Activated CD4-positive, CD25-positive, alpha-beta regulatory T cell treated with anti-CD3 and anti-CD28 coated beads, Interleukin-2, amount 50 U/mL, for 72 hours (primary cell): ENCODE measurements at places on chromosomes 11 and 22.

GRCh38 chr11:125787827-125788226 lies at the start of gene PATE3:
Gene PATE3 (plus strand): TSS chr11:125788127. CDS start chr11:125788152, 25 bp downstream.
- no peak for DNase-seq

GRCh38 chr11:93529707-93530467 lies 13.3 kb downstream of the SMCO4 start:
- no peak for DNase-seq

DNA sequence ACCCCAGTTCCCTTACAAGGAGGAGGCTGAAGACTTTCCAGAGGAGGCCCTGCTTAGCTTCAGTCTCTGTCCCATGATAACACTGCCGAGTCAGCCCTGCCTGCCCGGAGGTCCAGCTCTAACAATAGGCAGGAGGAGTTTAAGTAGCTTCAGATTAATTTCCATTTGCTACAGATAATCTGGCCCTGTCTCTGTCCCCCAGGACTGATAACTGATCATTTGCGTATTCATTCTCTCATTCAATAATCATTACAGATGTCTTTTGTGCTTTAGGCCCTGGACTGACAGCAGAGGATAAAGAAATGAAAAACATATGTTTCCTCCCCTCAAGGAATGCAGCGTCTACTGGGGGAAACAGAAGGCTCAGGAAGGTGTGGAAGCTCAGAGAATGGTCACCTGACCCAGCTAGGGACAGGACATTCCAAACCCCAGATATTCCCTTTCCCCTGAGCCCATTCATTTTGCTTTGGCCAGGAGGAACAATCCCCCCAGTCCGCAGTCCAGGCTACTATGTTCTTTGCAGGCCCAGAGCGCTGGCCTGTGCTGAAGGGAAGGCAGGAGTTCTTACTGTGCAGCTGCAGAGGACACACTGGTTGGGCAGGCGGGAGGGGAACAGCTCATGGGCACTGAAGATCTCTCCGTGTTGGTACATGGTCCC lies 20.8 kb downstream of the CHRDL2 start:
- DNase-seq = no peak

DNA sequence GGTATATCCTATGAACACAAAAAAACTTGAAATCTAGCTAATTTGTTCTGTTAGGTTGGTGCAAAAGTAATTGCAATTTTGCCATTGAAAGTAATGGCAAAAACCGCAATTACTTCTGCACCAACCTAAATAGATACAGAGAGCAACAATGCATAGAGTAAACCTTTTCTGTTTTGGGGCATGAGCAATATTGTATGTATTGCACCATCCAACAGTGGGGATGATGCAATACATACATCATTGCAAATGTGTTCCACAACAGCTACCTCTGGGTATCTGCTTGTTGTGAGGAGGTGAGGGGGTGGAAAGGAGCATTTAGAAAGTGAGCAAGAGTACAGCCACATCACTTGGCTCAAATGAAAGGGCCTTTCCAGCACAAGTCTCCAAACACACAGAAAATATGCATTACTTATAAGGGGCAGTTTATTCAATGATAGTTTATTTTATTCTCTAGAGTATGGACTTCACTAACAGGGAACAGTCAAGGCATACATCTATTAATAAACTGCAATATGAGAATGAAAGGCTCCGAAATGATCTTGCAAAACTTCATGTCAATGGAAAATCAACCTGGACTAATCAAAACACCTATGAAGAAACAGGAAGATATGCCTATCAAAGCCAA lies 77.3 kb downstream of the DEUP1 start:
- no peak for DNase-seq

DNA sequence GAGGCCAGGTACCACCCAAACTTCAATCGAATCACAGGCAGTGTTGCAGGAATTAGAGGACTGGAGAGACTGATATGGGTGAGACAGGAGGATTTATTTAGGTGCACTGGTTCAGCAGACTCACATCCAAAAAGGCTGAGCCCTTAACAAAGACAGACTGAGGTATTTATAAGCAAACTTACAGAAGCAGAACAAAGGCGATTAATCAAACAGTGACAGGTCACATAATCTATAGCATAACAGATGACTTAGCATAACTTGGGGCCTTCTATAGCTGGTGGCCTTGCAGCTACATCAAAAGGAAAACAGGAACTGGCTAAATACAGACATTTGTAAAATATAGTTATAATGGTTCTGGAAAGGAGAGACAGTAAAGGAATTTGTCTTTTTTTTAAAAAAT lies 2.1 kb downstream of the APOBEC3B start:
- DNase-seq = no peak

DNA sequence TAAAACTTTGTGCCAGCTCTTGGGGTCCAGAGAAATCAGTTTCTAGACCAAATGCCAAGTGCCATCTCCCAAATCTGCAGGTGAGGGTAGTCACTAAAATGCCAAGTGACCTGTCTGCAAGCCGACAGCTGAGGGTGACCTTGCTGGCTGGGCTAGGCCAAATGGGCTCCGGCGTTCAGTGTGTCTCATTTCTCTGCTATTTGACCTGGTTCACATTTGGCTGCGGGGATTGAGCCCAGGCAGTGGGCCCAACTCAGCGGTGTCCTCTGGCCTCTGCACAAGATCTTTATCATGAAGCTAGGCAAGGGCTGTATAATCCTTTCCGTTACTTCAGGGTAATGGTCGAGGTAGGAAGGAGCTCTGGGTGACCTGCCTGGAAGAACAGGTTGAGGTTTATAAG lies 87.5 kb downstream of the SNX19 start:
- no peak for DNase-seq

- no peak for DNase-seq
Observed at GRCh38 chr11:27873664-27874063, 173.4 kb upstream of the BDNF start.

DNA sequence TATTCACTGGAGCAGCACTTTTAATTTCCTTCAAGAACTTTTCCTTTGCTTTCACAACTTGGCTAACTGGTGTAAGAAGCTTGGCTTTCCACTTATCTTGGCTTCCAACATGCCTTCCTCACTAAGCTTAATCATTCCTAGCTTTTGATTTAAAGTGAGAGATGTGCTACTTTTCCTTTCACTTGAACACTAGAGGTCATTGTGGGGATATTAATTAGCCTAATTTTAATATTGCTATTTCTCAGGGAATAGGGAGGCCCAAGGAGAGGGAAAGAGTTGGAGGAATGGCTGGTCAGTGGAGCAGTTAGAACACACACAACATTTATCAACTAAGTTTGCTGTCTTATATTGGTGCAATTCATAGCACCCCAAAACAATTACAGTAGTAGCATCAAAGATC lies 24.6 kb upstream of the CCDC90B start:
- DNase-seq = no peak

- no peak for DNase-seq
Observed at GRCh38 chr22:31923747-31924146, 20.6 kb upstream of the YWHAH start.

GRCh38 chr11:92324890-92325289 lies 100.3 kb downstream of the FAT3 start:
- DNase-seq = no peak

DNA sequence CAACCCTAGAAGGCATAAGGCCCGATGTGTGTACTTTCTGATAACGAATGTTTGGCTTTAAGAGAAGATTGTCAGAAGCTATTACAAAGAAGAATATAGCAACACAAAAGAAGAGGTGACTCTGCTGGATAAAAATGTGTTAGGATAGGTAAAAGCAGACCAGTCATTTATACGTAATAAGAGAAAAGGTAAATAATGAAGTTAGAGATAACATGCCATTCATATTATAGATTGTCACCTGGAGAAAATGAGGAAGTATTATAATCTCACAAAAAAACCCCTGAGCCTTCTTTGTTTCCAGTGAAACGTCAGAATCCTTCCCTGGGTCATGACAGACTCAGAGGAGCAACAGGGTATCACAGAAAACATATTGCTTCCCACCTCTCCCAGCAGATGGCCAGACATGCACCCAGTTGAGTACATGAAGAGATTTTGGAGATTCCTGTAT lies 36.1 kb downstream of the PPFIA1 start:
- DNase-seq = no peak

- no peak for DNase-seq
Observed at GRCh38 chr11:43694477-43694876, 13.9 kb downstream of the HSD17B12 start.

- no peak for DNase-seq
Observed at GRCh38 chr11:1708716-1709115, 11.7 kb downstream of the KRTAP5-6 start.

- no peak for DNase-seq
Observed at GRCh38 chr11:65928667-65929066, 9.4 kb downstream of the DRAP1 start.

GRCh38 chr22:50545522-50546325 lies at the start of gene KLHDC7B:
Gene KLHDC7B (plus strand): TSS chr22:50545899. CDS start chr22:50546244, 345 bp downstream.
- no peak for DNase-seq

DNA sequence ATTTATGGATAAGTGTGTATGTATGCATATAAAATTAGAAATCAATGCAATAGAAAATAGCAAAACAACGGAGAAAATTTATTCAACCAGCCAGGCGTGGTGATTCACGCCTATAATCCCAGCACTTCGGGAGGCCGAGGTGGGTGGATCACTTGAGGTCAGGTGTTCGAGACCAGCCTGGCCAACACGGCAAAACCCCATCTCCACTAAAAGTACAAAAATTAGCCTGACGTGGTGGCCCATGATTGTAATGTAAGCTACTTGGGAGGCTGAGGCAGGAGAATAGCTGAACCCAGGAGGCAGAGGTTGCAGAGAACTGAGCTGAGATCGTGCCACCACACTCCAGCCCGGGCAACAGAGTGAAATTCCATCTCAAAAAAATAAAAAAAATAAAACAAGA lies 5.5 kb downstream of the KRTAP5-6 start:
- no peak for DNase-seq

DNA sequence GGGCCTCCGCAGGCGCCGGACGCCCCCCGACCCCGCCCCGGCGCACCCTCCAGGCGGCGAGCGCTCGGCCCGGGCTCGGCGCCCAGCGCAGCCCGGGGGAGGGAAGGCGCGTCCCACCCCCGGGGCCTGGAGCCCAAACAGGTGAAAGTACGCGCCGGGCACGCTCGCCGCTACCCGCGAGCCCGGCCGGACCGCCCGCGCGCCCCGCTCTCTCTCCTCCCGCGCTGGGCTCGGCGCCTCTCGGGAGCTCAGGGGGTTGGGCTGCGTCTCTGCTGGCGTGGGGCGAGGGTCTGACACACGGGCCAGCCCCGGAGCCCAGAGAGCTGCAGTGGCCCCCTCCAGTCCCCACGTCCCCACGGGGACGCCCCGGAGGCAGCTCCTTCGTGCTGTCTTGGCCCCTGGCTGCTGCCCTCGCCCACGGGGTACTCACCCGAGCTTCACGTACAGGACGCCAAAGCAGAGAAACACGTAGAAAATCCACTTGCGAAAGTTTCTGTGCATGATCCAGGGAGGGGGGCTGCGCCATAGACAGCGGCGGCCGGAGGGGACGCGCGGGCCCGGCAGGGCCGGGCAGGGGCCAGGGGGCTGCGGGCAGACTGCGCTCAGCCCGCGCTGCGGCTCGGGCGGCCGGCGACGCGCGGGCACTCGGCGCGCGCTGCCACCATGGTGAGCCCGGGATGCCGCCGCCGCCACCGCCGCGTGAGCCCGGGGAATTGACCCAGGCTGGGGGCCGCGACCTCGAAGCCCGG lies 534 bp downstream of the WNT7B start:
- no peak for DNase-seq
